ENCODE measurements at places on chromosomes 5 and 9.

DNA sequence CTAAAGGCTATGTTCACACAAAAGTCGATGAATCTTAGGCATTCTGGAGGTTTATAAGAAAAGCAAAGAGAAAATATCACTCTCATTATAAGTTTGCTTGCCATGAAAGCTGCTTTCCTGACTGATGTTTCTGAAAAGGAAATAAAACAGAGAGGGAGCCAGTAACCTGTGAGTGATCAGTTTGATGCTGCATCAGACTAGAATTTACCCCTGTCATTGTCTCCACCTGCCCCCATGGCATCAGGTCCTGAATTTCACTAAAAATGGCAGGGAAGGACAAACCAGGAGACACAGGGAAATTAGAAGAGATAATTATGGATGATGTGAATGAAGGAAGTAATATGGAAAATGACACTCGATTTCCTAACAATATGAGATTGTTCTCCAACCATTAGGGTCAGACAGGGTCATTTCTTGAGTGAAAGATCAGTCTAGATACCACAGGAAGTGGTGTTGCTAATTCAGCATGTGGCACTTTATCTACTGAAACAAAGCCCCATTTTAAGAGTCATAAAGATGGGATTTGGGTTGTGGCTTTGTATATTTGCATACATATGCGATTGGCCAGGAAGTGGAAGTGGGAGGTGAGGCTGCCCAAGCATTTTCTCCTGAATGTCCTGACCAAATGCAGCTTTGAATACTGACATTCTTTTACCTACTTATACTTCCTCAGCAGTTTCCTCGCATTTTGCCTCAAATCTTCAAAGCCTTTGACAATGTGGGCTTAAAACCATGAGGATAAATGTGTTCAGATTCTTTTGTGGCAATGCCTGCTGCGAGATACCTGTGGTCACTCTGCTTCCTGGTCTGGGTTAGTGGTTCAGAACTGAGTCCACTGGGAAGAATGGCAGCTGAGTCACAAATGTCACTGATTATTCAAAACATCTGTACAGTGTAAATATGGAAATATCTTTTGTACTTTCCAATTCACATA, 29.7 kb downstream of the MEGF10 start:
- DNase-seq: no peak

GRCh38 chr5:32058101-32058500, 116.0 kb downstream of the GOLPH3 start:
- no peak for DNase-seq

GRCh38 chr5:173247041-173247440, 12.0 kb upstream of the NKX2-5 start:
- DNase-seq: no peak

GRCh38 chr5:133119233-133119711, 67.5 kb downstream of the HSPA4 start:
- no peak for DNase-seq

Measured in cortex of kidney (tissue), 1 donor.